ENCODE measurements at places on chromosomes 16 and 17. TPM values are rescaled to one million over a fixed set of nuclear protein-coding genes. Genes with fewer than 3 reads are reported as not detected.

FLII gene
- polyA plus RNA-seq = 40.1 TPM

EVPLL gene
- not detected for polyA plus RNA-seq

TNFRSF13B gene
- not detected for polyA plus RNA-seq

TBX2 gene
- not detected for polyA plus RNA-seq

KRTAP4-3 gene
- polyA plus RNA-seq = not detected

APOBR gene
- not detected for polyA plus RNA-seq

FBXO39 gene
- not detected for polyA plus RNA-seq

CNP gene
- polyA plus RNA-seq = 7.3 TPM

OR4D1 gene
- polyA plus RNA-seq = 0.48 TPM

C1QTNF1 gene
- not detected for polyA plus RNA-seq

NPIPA3 gene
- 8.7 TPM for polyA plus RNA-seq

GPR142 gene
- not detected for polyA plus RNA-seq

ZNF652 gene
- 30.9 TPM for polyA plus RNA-seq
